Bronchial epithelial cell (primary cell): ENCODE measurements at places on chromosomes 5 and 9.

DNA sequence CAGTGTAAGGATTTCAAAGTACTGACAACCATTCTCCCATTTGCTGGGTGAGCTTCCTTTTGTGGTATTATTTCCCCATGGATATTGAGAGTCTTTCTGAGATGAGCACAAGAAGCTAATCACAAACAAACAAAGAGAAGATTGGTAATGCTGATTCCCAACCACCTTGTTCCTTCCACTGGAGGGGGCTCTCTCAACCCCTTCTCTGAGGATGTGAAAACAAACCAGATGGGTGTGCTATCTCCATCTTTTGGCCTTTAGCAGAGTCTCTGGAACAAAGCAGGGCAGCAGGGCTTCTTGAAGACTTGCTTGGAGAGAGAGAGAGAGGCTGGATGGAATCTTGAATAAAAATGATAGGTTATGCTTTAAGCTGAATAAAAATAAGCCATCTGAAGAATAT, 576.7 kb upstream of the ZNF462 start:
- peak; percentile 35 for DNase-seq

DNA sequence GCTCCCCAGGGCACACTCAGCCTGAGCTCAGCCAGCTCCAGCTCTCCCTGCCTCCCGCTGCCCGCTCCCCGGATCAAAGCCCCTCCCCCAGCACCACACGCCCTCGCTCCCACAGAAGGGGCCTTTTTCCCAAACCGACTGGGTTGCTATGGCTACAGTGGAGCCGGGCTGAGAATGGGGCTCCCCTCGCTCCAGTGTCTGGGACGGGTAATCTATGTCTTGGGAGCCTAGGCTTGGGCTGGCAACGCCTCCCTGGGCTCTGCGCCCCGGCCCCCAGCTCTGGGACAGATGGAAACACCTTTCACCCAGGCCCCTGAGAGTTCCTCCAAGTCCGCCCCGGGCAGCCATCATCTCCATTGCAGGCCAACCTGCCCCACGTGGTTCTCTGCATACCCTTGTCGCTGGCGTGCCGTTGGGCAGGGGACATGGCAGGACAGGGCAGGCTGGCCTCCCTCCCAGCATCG, 29.6 kb downstream of the NOTCH1 start:
- no peak for DNase-seq

GRCh38 chr9:81669041-81669651, 20.2 kb downstream of the TLE1 start:
- no peak for DNase-seq

DNA sequence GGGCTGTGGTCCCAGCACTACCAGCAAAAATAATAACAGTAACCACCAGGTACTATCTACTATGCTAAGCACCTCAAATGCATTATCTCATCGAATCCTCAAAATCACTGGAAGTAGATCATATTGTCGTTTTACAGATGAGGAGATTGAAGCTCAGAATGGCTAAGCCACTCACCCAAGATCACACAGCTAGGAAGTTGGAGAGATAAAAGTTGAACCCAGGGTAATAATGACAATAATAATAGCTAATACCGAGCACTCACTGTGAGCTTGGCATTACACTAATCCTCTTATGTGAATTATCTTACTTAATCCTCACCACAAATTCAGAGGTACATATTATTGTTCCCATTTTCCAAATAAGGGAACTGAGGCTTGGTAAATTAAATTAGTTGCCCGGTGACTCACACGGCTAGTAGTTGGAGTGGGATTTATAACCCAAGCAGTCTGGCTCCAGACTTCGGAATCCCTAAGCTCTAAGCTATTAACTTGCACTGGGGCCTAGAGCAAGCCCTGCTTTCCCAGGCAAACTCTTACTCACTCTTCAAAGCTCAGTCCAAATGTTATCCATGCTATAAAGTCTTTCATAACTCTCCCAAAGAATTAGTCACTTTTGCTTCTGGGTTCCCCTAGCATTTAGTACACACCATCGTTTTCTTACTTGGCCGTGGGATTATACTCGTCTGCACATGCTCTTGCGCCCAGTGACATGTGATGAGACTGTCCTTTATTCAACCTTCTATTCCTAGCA, 3.8 kb downstream of the ARSI start:
- DNase-seq: peak; percentile 98

GRCh38 chr5:179864686-179865085, 6.1 kb upstream of the MRNIP start:
- DNase-seq: no peak

GRCh38 chr5:93723005-93723404, 18.4 kb downstream of the POU5F2 start:
- DNase-seq: peak; percentile 33

DNA sequence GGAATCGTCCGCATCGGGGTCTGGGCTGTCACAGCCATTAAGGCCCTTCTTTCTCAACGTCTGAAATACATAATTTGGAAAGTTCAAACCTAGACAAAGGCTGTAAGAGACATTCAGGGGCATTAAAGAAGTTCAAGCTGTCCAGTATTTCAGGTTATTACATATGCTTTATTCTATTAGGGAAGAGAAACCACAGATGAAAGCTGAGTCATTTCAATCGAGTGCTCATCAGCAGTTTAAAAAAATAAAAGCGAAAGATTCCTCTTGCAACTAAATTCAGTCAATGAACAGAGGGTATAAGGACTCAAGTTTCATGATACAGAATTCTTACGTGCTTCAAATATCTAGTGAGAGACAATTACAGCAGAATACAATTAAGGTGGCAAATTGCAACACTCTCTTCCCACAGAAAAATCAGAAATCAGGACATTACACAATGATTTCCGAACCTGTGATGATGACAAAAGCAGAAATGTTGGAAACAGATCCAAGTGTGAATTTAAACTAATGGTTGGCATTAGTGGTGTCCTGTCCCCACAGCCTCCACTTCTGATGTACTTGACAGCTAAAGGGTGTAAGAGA, 121.6 kb downstream of the MEF2C start:
- peak; percentile 21 for DNase-seq

GRCh38 chr5:163790497-163790896, 285.1 kb downstream of the MAT2B start:
- peak; percentile 32 for DNase-seq

DNA sequence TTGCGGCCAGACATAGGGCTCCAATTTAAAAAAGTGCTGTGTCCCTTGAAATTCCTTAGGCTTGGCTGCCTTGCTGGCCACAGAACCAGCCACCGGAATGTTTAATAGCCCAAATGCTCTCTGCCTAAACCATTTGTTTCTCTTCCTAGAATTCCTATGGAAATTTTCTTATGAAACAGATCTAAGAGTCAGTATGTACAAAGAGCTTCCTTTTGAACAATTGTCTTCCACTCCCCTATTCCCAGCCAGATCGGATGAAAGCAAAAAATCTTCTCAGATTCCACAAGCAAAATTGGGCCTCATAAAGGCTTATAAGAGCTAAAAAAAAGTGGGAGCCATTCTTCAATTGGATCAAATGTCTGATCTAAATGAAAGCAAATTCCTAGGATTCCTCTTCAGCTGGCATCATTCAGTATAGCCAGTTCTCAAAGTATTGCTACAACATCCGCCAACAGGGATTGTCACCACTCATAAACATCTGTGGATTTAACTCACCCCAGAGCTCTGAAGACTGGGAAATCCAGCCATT, 104.3 kb downstream of the CEMIP2 start:
- DNase-seq: no peak
